ENCODE measurements at places on chromosomes 7 and 10. TPM values are rescaled to one million over a fixed set of nuclear protein-coding genes. Genes with fewer than 3 reads are reported as not detected.
A peak's percentile ranks its signal among the peaks of the same experiment; 100 is the strongest.

DNA sequence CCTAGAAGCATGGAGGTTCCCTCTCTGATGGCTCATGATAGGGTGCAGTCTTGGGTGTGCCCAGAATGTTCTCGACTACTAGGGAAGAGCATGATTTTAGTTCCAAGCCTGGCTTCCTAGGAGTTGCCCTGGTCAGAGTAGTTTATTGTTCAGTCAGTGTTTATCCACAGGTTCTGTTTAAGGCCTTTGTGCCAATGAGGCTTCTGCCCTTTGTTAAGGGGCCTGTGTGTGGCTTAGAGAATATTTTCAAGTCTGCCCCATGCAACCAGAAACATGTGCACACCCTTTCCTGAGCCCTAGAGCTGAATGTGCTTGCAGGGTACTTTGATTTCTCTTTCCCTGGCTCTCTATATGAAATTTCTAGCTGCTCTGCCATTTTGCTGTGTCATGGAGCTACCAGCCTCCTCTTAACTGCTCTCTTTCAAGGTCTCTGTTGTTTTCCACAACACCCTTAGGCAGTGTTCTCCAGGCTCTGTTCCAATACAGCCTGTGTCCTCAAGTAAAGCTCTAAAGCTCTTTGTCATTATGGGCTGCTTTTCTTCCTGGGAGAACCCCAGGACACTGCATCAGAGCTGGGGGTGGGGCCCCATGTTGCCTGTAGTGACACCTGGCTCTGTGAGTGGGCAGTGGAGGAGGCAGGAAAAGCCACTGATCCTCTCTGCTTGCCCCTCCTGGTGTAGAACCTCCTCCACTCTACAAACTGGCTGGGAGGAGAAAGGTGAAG lies 34.1 kb upstream of the TSPAN33 start:
- no peak for DNase-seq

GRCh38 chr10:106636766-106637491 lies 527.6 kb downstream of the SORCS1 start:
- DNase-seq: no peak

GRCh38 chr10:88106366-88106765 lies 242.9 kb downstream of the PTEN start:
- DNase-seq: no peak

DNA sequence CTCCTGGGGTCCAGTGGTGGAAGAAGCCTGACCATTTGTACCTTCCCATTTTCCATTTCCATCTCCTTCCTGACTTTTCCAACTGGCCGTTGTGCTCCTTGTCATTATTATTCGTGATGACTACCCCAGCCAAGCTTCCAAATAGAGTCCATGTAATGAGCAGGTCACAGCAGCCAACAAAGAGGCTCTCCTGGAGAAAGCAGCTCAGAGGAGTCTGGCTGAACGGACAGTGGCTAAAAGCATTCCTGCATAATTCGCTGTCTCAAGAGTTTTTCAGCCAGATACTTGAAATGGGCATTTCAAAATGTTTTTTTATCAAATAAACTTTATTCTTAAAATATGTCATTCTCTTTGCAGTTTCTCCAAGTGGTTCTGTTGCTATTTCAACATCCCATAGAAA lies 458.6 kb downstream of the INHBA start:
- DNase-seq: peak; percentile 13

DNA sequence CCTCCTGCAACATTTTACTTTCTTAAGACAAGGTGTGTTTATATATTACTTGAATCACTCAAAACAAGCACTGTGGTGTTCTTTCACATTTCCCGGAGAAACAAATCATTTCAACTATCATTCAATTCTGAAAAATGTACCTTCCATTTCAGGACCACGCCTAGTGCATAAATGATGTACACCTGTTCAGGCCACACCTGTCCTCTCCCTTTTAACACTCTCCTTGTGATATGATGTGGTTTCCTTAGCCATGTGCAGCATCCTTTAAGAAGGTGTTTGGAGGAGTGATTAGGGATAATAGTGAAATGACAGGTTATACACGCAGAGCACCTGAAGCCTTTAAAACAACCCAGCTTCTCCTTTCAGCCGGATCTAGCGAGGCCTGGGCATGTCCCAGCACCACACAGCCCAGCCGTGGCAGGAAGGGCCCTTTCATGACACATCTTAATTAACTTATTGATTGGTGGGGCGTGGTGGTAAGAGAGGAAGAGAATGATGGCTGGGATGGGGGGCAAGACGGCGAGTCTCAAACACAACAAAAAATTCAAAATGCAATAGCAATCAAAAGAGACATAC lies 26.9 kb downstream of the ABLIM1 start:
- no peak for DNase-seq

DNA sequence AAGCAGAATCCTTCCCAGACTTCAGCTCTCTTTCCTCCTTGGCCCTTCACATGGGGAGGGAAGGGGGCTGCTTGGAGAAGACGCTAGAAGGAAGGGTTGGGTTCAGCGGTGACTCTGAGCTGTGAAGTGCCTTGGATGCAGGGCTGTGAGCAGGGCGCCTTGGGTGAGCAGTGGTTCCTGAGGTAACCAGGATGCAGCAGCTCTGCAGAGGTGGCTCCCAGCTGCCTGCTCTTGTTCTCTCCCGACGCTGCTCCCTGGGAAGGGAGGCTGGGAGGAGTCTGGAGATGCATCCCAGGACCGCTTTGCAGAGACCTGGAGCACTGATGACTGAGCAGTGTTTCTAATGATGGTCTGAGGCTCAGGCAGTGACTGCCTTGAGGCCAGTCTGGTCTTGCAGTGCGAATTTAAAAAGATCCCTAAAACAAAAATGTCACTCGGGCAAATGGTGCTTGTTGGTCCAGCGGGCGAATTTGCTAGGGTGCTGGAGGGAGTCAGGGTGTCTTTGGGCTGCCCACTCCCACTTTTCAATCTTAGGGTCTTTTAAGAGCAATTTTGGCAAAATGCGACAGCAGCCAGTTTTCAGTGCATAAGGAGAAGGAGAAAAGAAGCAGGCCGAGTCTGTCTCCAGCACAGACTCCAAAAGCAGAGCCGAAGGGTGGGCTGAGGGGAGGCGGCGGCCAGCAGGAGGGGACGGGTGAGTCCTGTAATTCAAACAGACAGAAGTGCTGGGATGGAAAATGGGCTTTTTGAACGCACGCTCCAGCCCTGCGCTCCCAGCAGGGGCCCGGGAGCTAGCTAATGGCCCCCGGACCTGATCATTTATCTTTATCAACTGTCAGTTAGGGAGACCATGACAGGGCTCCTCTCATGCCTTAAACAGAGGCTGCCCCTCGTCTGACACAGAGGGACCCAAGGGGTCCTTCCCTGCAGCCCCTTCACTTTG lies 191.2 kb upstream of the SHH start:
- no peak for DNase-seq

DNA sequence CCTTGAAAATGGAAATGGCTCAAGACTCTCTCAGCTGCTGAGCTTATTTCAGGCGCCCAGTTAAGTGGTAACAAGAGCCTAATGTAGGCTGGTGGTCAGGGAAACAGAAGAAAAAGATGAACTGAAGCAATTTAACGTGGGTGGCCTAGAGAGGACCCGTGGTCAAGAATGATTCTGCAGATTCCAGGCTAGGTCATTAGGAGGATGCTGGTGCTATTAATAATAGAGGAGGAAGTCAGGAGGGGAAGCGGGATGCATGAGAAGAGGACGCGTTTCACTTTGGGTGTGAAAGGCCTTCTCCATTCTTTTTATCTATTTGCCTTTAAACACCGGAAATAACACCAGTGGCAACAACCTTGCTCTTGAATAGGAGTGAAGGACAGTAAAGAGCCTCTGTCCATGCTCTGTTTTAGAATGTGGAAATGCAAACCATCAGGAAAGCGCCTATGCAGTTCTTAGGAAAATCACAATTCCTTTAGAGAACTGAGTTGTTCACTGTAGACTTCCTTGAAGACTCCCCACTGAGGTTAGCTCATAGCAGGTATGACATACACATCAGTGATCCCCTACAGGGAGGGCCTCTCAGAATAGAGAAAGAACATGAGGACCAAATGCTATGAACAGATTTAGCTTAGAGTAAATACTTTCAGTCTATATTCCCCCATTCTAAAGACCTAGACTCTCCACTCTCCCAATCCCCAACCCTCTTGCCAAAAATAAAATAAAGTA lies 8.6 kb downstream of the LIPA start:
- no peak for DNase-seq

DNA sequence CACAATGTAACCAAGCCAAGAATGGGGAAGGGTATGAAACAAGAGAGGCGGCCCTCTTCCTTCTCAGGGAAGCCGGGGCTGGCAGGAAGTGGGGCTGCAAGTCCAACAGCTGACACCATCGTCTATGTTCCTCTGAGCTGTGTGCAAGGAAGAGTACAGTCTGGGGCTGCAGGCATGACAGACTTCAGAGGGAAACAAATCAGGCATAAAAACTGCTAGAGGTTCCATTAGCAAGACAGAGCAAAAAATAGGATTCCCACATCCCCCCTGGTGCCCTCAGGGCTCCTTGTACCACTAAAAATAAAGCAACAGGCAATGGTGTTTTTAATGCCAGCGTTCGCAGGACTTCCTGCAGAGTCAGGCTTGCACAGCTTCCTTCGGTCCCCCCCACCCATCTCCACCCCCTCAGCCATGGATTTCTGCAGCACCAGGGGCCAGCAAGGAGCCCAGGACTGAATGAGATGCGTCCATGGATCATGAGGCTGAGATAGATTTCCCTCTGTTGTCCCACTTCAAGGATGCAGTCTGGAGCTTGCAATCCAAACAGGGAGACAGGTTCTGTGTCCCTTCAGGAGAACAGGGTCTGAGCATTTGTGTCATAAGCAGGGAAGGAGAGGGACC lies 34.6 kb downstream of the KCNMA1 start:
- DNase-seq: peak; percentile 33

GRCh38 chr7:38127216-38128207 lies 50.5 kb upstream of the STARD3NL start:
- no peak for DNase-seq

DNA sequence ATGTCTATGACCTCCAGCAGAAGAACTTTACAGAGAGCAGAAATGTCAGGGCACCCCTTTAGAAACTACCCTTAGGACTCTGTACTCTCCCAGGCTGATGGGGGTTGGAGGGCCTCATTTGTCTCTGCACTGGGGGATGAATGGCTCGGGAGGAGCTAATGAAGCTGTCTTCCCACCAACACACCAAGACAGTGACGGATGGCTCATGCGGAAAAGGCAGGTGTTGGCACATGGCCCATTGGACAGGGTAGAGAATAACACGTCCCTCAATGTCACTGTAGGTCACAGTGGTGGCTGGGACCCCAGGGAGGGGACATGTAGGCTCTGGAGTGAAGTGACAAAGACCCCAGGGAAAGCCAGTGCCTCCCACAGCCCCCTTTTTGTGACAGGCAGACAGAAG lies 64.0 kb upstream of the PCBD1 start:
- no peak for DNase-seq

- peak; percentile 21 for DNase-seq
Observed at GRCh38 chr10:127012769-127013152, 107.5 kb downstream of the DOCK1 start.

GNB2 gene
- 65.6 TPM for total RNA-seq

EEPD1 gene
- 5.2 TPM for total RNA-seq

Data from GM23248 (cell line).